ENCODE measurements at places on chromosomes 3 and 15. TPM values are rescaled to one million over a fixed set of nuclear protein-coding genes. Genes with fewer than 3 reads are reported as not detected.

DNA sequence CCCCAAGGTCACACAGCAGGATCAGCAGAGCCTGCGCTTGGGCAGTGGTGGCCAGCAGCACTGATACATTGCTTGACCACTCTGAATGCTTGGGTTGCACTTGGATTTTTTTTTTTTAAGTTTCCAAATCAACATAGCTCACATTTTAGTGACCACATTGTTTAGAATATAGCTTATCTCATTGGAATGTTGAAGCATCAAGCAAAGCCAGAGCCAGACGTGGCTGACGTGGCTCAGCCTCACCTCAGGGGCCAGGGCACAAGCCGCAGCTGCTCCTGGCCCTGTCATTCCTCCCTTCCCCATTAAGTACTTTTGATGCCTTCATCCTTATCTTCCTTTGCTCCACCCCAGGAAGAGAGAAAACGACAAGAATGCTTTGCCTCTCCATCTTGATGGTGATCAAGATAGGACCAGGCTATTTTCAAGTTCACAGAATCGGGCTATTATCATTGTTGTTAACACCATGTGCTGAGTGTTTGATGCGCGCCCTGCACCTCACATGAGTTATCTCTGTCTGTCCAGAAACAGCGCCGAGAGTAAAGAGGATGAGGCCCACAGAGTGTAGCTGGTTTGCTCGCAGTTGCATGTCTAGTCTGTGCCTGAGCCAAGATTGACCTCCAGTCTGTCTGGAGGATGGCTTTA is 75.8 kb downstream of the AAGAB start:
- peak; percentile 96 for DNase-seq

GRCh38 chr15:49079340-49080039 is 33.2 kb upstream of the SECISBP2L start:
- no peak for DNase-seq

DNA sequence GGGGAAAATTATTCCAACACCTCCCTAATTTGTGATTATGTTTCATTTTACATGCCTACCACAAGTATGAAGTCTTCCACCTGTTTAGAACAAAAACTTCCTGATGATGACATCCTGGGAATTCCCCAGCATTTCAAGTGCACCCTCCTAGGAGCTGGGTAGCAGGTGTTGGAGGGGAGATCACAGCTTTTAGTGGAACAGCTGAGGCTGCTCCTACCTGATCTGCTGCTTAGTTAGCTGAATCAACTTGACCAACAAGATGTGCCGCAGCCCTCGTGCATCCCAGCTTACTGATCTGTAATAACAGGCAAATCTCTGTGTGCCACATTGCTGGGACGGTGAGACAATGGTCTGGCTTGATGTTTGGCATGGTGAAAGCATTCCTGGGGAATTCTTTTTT is 29.7 kb downstream of the TRAK1 start:
- DNase-seq, result no peak

DNA sequence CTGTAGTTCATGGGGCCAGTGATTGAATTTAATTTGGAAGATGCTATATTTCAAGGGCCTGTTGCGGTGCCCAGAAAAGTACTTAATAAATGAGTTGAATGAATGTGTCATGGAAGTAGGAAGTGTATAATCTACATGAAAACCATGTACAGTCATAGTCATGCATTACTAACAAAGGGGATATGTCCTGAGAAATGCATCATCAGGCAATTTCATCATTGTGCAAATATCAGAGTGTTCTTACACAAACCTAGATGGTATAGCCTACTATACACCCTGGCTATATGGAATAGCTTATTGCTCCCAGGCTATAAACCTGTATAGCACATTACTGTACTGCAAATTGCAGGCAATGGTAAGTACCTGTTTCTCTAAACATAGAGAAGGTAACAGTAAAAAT is 10.7 kb upstream of the MYO5C start:
- peak; percentile 79 for DNase-seq

GRCh38 chr3:151962352-151962751 is 88.9 kb downstream of the SUCNR1 start:
- DNase-seq, result no peak

- peak; percentile 71 for DNase-seq
Measured at GRCh38 chr15:65189102-65189740, 4.1 kb upstream of the CLPX start.

DNA sequence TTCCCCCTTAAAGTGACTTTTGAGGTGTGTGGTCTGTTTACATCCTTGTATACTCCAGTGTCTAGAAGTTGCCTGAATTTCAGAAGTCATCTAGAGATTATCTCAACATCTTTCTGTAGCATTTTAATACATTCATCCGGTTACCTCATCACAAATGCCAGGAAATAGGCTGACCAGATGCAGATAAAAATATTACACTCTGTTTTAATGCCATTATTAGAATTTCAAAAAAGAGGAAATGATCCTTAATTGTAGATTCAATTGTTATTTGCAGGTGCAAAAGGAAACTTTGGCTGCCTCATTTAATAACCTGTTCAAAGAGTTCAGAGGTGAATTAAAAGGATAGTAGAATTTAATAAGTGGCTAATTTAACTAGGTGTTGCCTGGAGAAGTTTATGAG is 290.9 kb downstream of the C3orf38 start:
- DNase-seq, result no peak

DNA sequence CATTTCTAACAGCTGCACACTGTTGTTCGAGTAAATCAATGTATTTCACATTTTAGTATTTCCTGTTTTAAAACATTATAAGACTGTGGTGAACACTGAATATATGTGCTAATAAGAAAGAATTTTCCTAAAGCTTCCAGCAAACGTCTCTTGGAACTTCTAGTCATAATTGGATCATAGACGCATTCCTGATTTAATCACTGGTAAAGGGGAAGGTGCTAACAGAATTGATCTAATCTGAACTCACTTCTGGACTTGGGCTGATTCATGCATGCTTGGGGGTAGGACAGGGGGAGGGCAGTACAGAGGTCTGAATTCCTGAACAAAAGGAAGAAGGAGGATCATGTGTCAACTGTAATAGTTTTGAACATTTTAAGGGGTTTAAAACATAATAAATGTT is 7.3 kb upstream of the LEKR1 start:
- DNase-seq, result peak; percentile 88

DNA sequence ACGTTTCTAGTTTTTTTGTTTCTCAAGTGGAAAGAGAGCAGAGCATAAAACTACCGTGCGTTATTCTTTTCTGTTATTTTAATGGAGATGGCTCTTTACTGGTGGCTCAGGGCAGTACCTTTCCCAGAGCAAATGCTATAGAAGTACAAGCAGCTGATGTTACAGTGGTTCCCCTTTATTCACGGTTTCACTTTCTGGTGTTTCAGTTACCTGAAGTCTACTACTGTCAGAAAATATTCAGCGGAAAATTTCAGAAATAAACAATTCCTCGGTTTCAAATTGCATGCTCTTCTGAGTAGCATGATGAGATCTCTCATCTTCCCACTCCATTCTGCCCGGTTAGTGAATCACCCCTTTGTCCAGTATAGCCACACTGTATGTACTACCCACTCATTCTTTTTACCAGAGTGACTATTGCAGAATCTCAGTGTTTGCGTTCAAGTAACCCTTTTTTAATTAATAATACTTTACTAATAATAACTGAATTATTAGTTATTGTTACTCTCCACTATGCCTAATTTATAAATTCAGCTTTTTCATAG is 597.5 kb upstream of the ROBO2 start:
- peak; percentile 78 for DNase-seq

DNA sequence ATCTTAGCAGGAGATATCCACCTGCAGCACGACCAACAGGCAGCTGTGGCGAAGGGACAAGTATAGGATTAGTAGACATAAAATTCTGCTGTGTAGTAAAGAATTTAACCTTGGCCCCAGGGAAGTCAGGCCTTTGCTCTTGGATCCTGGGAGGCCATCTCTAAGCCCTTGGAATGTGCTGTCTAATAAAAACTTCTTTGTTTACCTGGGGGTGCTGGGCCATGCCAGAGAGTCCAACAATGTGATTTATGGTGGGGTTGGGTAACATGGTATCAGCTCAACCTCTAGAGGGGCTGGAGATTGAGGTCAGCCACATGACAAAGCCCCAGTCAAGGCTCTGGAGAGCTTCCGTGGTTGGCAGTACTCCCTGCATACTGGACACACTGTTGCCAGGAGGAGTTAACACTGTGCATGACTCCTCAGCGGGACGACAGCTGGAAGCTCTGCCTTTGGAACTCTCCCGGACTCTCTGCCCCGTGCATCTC is 52.4 kb downstream of the HEG1 start:
- peak; percentile 59 for DNase-seq

DNA sequence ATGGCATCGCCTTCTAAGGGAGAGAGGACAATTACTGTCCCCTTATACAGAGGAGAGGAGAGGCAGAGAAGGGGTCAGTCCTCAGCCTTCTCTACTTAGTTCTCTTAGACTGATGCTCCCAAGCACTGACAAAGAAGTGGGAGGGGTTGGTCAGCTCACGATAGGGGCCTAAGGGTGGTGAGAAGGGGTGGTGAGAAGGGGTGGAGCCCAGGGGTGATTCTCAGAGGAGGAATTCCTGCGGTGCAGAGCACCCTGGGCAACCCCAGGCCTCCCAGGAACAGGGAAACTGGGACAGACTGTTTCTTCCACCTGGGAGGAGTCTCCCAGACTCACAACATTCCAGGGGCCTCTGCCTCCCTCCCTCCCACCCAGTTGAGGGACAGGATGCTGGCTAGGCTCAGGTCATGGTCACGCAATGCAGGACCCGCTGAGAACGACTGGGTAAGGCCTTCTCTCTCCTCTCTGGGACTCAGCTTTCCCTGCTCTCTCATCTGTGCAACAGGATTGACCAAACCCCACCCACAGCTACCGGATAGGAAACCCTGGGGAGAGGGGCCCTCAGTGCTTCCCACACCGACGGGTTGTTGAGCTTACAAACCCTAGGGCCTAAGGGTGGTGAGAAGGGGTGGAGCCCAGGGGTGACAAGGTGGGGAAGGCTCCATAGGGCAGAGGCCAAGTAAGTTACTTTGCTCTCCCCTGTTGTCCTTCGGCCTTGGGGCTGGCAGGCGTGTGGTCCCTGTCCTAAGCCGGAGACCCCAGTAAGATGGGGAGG is 1.5 kb downstream of the TPRA1 start:
- DNase-seq, result peak; percentile 87

- DNase-seq, result no peak
Measured at GRCh38 chr3:69296995-69297394, 88.9 kb downstream of the FRMD4B start.

DNA sequence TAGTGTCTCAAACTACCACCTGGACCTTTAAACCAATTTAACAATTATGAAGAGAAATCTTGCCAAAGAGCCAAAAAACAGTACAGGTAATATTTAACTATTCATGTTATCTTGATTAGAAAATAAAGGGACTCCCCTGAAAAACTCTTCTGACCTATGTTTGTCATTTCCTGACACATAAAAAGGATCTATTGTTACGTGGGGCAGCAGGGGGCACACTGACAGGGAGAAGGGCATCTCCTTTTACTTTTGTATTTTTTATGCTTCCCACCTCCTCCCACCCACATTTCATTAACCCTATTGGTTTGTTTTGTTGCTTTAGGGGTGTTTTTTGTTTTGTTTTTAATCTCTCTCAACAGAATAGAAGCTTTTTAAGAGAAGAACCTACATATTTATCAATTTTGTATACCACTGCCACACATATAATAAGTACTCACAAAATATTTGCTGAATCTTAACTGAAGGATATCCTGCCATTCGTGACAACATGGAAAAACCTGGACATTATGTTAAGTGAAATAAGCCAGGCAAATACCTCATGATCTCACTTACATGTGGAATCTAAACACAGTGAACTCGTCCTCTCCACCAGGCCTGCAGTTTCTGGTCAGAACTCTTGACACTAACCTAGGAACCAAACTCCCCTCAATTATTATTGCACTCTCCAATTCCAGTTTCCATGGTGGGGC is 17.7 kb downstream of the STAG1 start:
- DNase-seq, result no peak

DNA sequence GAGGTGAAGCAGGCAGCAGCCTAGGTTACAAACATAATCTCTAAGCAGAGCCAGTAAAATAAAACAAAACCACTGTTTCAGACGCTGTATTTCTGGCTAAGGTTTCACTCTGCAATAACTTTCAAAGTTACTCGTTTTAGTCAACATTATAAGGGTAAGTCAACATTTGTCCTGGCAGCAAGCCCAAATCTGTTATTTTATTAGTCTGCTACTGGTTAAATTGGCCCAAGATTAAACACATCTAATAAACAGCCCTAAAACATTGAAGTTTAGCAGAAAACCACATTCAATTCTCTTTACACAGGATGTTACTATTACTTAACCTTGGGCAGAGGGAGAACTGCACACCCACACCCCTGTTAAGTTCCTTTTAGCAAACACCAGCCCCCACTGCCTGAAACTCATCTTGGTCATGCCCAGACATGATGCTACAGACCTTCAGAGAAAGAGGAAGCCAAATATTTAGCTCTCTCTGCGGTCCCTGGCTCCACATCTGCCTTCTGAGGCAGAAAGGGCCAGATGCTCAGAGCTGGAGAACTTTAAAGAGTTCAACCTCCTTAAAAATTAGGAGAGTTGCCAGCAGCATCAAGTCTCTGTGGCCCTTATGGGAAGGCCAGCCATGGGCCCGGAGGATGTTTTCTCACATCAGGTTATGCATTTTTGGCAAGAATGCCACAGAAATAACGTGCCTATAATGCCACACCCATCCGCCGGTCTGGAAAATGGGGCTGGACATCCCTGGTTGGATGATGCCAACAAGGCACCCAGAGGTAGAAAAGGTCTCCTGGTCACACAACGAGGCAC is 17.9 kb downstream of the ARHGEF3 start:
- DNase-seq, result peak; percentile 73

DNA sequence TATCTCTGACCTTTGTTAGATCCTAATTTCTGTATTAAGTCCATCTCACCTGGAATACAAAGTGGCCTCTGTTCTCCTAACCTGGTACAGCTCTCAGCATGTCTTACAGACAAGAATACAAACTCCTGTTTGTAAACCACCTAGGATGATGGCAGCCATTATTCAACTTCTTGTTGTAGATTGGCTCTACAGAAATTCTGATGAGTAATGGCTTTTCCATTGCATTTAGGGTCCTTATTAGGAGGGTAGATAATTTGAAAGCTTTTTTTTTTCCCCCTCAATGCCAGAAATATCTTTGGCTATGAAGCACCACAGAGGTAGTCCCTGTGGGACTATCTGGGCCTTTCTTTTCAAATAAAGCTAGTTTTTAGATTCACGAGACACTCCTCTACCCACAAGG is 9.8 kb downstream of the NR2E3 start:
- no peak for DNase-seq

Gene SRPRB
- 110 TPM for total RNA-seq

Gene GPR156
- not detected for total RNA-seq

Gene GOLGA8T
- total RNA-seq, result not detected

Gene GABRR3
- not detected for total RNA-seq

Gene PLSCR5
- not detected for total RNA-seq

Gene PLA1A
- total RNA-seq, result not detected

Gene TJP1
- total RNA-seq, result 71.8 TPM

Gene EFCC1
- total RNA-seq, result not detected

Gene PRSS50
- total RNA-seq, result not detected

Gene TOMM70
- 50.7 TPM for total RNA-seq

Gene PPARG
- not detected for total RNA-seq
